ENCODE measurements at places on chromosomes 4 and X.

DNA sequence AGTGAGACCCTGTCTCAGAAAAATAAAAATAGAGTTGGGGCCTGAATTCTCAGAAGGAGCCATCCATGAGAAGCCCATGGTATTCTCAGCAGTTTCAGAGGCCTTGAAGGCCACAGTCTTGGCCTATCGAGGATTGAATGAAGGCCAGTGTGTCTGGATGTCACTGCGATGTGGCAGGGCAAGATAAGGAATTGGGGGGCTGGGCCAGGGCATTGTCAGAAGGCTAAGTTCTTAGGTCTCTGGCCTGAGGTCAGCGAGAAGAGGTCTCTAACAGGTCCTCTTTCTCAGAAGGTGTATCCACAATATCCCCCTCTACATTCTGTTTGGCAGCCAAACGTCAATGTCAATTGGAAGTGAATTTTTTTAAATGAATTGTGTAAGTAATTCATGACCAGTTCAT lies 5.7 kb downstream of the ZNF275 start:
- DNase-seq, result no peak

DNA sequence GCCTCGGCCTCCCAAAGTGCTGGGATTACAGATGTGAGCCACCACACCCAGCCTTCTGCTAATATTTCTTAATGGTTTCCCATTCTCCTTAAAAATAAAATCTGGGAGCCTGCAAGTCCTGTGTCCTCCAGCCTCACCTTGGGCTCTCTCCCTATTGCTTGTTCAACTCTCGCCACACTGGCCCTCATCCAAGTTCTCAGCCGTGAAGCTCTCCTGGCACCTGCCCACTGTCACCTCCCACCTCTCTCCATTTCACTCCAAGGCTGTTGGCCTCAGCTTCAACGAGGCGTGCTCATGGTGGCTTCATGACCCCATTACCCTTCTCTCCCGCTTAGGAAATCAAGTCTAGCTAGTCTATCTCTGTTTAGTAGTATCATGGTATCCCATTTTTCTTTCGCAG lies 9.5 kb upstream of the ETNPPL start:
- no peak for DNase-seq

GRCh38 chr4:40055511-40055862 lies 1.2 kb upstream of the N4BP2 start:
- no peak for DNase-seq

DNA sequence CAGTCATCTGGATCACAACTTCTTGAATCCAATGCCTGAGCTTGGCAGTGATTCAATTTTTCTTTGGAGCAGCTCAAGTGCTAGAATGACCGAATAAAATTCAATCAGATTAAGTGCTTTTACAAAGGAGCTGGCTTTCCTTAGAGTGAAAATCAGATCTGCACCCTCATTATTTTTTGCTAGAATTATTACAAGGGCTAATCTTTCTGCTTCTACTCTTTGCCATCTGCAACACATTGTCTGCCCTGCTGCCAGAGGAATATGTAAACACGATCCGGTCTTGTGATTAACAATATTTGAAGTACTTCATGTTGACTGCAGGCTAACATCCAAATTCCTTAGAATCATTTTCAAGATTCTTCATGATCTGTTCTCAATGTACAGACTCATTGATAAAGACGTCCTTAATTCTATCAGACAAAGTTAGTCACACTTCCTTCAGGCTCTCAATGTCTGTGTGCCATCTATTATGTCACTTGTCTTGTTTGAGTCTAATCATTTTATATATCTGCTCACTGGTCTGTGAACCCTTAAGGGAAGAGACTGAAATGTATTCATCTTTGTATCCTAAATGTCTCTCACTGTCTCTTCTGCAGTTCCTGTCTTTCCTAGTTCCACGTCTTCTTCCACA lies 531.2 kb downstream of the GALNTL6 start:
- no peak for DNase-seq

Data from hypothalamus (tissue), 51 donors.